HS-5 (cell line): ENCODE measurements at places on chromosomes 13 and 19.

GRCh38 chr13:112056739-112057438 is 10.1 kb upstream of the SOX1 start:
- no peak for DNase-seq

GRCh38 chr19:33647146-33647545 is 25.4 kb downstream of the CHST8 start:
- no peak for DNase-seq

DNA sequence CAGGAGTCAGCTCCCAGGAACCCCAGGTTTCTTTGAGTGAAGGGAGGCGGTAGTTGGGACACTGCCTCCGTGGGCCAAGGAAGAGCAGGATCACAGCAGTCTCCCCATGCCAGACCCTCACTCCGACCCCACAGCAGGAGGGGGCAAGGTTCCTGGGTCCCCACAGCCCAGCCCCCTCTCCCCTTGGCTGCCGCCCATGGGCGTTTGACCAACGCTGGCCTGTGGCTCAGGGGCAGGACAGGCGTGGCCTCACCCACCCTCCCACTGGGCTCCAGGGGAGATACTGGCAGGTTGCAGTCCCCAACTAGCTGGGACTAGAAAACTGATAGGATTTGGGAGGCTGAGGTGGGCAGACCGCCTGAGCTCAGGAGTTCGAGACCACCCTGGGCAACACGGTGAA is 9.2 kb downstream of the COPE start:
- no peak for DNase-seq

DNA sequence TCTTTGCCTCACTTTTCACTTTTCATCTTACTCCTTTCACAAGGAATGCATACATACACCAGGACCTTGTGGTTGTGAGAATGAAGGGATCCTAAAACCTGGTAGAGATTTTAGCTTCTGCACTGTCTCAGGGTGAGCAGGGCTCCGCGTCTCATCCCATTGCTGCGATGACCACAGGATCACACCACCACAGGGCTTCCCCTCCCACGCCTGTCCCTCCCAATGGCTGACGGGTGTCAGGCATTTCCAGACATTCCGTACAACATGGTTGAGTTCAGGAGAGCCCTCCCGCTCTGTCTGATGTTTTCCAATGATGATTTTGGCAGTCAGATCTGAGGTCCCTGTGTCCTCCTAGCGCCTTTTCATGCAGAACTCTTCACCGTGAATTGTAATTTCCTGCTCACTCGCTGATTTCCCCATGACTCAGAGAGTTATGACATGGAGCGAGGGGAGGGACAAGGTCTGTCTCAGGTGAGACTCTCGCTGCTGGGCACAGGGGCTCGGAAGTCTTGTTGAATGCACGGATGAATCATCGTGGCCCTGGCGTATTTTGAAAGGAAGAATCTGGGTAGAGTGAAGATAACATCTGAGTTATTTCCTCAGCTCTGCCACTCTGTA is 102.8 kb downstream of the TEX29 start:
- no peak for DNase-seq

GRCh38 chr13:29791508-29791907 is 58.9 kb downstream of the UBL3 start:
- DNase-seq = no peak
